ENCODE measurements at places on chromosomes 16 and 17.

- peak; percentile 70 for DNase-seq
Observed at GRCh38 chr17:79087428-79088143, 13.0 kb downstream of the ENGASE start.

- DNase-seq, result no peak
Observed at GRCh38 chr17:64779376-64780095, 117.4 kb upstream of the SMURF2 start.

- no peak for DNase-seq
Observed at GRCh38 chr17:78325076-78325687, 34.7 kb downstream of the SOCS3 start.

- DNase-seq, result no peak
Observed at GRCh38 chr16:85673529-85674417, 15.0 kb downstream of the GINS2 start.

- DNase-seq, result no peak
Observed at GRCh38 chr16:79297296-79297695, 303.2 kb downstream of the MAF start.

DNA sequence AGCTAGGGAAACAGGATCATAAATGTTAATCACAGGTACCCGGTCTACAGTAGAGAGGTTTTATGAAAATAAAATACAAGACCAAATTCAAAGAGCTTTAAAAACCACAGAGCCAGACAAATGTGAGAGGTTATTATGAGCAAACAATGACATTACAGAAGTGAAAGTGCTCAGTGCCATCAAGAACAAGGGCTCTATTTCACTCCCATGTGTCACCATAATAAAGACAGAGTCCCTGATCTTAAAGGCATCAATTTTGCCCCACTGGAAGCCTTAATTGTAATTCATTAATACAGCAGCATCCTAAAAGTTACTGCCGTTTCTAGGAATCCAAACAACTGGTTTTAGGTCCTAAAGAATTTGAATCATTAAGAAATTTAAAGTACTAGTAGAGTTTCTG lies 43.7 kb upstream of the CDRT4 start:
- DNase-seq, result no peak

- DNase-seq, result no peak
Observed at GRCh38 chr16:79856581-79856980, 256.0 kb upstream of the MAF start.

DNA sequence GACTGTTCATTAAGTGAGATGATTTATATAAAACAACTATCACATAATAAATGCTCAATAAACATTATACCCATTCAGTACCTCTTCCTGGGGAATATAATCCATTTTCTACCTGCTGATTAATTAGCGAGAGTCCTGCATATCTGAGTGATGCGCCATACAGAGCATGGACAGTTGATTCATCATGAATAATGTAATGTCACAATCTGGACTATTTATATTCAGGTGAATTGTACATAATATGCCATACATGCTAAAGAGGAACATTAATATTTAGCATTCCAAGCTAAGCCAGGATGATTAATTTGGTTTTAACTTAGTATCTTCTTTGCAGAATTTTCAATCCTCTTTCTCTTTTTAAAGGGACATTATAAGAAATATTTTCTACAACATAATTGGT lies 362.0 kb upstream of the XYLT1 start:
- DNase-seq, result no peak

DNA sequence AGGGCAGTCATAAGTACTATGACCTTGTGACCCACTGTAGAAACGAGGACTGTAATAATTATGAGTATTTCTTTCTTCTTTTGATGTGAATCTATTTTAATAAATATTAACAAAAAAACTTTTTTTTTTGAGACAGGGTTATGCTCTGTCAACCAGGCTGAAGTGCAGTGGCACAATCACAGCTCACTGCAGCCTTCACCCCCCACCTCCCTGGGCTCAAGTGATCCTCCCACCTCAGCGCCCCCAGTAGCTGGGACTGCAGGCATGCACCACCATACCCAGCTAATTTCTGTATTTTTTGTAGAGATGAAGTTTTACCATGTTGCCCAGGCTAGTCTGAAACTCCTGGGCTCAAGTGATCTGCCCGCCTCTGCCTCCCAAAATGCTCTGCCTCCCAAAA lies 32.6 kb downstream of the SCPEP1 start:
- DNase-seq, result no peak

GRCh38 chr17:63537991-63538692 lies 12.1 kb upstream of the DCAF7 start:
- no peak for DNase-seq

- DNase-seq, result no peak
Observed at GRCh38 chr17:49795372-49795771, 6.9 kb downstream of the KAT7 start.

DNA sequence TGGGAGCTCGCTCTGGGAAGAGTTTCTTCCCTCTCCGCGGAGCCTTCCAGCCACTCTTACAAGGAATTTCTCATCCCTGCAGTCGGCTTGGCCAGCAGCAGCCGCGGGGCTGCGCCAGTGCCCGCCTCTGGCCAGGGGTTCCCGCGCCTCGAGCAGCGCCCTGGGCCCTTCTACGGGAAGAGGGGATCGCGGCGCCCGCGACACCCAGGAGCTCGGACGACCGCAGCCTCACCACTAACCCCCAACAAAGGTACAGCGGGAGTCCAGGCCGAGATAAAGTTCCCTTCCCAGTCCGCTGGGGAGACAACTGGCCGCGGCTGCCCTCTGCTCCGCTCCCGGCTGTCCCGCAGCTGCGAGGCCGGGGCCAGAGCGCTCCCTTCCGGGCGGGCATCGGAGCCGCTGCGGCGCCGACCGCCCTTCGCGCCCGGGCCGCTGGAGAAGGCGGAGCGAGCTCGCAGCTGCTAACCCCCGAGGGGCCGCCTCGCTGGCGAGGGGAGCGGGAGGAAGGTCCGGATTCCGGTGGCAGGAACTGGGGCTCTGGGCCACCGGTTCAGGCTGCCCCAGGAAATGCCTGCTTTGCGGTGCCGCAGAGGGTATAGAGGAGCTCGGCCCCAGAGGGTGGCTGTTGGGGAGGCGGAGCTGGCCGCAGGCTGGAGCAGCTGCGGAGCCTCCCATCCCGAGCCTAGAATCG lies 3.6 kb upstream of the HS3ST3B1 start:
- DNase-seq, result no peak

GRCh38 chr16:24966634-24967033 lies 48.5 kb downstream of the ARHGAP17 start:
- DNase-seq, result no peak

GRCh38 chr16:49055824-49056545 lies 225.7 kb downstream of the CBLN1 start:
- no peak for DNase-seq

DNA sequence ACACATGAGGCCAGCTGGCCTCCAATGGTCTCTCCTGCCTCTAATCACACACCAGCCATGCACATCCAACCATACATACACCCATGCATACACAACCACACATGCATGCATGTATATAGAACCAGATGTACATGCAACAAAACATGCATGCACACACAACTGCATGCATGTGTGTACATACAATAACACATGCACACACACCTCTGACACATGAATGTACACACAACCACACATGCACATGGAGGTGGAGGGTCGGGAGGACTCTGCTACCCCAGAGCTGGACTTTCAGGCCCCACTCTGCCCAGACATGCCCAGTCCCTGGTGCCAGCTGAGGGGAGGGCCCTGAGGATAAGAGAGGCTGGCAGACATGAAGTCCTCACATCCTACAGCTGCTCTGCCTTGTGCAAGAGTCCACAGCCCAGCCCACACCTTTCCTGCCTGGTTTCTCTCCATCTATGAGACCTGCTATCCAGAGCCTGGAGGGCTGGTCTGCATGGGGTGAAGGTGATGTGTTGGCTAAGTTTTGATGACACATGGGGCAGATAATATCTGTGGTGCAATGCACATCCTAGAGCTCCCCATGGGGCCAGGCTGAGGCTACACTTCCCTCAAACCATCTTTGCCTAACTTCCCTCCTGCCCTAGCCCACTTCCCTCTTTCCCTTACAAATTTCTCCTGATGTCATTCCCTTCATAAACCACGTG lies 50.9 kb upstream of the SDK2 start:
- DNase-seq, result no peak

DNA sequence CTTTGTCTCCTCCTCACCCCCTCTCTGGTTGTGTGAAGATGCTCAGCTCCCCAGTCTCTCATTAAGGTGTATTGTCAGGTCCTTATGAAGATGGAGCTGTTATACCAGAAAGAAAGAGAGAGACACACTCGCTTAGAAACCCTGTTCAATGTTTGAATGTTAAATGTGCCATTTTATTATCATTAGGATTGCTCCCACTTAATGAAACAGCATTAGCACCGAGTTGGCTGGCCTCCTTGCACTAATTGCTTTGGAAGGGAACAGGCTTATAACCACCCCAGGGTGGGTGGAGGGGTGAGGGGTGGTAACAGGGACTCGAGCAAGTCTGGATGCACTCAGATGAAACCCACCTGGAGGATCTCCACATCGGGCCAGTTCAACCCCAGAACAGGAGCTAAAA lies 14.4 kb downstream of the PIPOX start:
- DNase-seq, result no peak

Data from T-helper 9 cell (primary cell).